ENCODE measurements at places on chromosomes 2 and 18.

DNA sequence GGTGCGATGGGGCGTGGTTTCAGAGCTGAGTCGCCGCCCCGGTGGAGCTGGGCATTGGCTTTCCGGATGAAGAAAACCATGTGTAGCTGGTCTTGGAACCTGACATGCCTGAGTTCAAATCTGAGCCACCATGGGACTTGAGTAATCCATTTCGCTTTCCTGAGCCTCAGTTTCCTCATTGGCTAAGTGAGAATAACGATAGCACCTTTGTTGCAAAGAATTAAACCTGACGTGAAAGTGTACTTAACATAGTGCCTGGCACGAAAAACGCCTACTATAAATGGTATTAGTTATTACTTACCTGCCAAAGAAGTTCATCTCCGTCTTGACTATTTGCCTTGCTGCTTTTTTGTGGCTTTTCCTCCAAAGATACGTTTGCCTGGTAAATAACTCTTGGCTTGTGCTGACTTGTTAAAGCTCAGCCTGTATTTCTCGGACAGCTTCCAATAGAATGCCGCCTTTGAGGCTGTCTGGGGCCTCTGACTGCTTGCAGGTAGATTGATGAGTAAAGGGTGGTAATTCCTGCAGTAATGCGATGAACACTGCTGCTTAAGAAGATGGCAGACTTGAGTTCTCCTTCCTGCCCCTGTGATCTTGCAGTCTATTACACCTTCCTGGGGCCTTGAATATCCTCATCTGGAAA, 1.3 kb downstream of the CDCA7 start:
- no peak for DNase-seq

DNA sequence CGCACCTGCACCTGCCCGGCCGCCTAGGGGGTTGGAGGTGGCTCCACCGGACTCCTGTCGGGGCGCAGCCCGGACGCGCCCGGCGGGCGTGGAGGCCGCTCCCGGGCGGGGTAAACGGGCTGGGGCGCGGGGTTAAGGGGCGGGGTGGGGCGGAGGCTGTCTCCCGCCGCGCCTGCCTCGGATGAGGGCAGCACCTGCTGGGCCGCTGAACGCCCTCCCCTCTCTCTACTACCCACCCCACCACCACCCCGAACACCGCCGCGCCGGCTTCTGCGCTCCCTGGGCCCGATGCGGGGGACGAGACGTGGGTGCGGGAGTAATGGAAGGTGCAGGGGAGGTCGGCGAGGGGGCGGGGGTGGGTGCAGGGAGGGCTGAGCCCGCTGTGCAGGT, 224.8 kb upstream of the ID2 start:
- no peak for DNase-seq

- DNase-seq, result no peak
Observed at GRCh38 chr2:151792589-151792988, 35.6 kb downstream of the ARL5A start.

DNA sequence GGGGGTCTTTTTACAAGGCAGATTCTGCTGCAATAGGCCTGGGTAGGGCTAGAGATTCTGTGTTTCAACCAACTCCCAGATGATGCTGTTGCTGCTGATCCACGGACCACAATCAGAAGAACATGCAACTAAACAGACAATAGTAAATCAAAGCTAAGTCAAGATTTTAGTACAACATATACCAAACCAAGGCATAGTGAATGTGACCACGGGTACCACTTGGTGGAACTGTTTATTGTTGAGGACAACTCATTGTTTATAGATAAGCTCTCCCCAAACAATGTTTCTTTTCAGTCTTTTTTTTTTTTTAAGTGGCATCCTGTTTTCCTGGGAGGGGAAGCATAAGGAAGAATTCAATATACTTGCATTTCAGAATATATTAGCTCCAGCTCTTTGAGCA, 36.0 kb upstream of the DARS1 start:
- DNase-seq, result no peak

- no peak for DNase-seq
Observed at GRCh38 chr2:216694082-216694825, 1.1 kb downstream of the IGFBP5 start.

DNA sequence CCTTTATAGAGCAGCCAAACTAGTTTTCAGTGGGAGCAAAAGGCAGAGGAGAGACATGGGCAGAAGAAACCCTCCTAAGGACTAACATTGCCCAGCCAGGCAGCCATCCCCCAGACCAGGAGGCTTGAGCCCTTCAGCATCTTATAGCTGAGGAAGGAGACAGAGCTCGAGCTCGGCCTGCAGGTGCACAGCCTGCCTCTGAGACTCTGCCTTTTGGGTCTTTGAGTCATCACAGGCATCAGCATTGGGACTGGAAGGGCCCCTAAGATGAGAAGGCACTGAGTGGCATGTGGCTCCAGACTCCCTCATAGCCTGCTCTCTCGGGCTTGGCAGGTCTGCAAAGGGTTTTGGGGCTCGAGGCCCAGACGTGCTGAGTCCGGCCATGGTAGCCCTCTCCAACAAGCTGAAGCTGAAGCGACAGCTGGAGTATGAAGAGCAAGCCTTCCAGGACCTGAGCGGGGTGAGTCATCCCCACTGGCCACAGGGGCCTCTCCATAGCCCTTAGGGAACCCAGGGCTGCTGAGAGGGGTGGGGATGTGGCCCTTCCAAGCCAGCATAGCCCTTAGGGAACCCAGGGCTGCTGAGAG, 84.1 kb downstream of the EPAS1 start:
- no peak for DNase-seq

All from GM12891 (cell line).